ENCODE measurements at places on chromosomes 11 and 22.

DNA sequence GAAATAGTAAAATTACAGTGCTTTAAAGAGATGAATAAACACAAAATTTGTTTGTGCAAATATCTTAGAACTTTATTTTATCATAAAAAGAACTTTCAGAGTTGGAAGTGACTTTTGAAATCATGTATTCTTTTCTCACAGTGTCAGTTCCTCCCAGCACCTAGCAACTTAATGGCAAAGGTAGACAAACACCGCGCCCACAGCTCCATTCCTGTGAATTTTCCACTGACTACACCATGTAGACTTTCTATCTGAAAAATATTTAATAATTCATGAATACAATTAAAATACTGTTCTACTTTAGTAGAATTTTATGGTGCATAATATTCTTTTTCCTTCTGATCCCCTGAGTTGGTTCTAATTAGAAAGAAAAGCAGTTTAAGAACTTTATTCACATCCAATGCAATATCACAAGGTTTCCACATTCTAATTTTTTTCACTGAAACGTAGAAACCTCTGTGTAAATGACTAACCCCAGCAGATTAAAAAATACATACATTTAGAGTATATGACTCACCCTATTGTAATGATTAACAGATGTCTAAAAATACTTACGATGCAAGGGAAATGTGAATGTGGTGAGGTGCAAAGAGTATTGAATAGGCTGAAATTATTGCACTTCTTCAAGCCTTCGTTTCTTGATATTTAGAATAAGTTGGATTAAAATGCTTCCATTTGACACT is 218.2 kb upstream of the CCDC179 start:
- DNase-seq, result no peak

DNA sequence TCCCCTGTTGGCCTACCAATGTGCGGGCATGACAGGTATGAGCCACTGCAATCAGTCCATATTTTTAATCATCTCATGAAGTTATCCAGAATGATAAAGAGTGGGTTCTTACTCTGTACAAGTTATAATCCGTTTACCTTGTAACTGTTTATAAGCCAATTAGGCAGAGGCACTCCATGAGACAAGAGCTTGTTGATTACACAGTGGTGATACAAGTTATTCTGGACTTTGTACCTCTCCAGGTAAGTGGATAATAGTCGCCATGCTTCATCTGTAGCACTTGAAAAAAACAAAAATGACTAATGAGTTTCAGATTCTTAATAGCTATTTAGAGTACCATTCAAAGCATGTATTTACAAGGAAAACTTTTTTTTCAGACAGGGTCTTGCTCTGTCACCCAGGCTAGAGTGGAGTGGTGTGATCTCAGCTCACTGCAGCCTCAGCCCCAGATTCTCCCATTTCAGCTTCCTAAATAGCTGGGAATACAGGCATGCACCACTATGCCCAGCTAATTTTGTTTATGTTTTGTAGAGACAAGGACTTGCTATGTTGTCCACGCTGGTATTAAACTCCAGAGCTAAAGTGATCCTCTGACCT is 17.7 kb upstream of the FNBP4 start:
- peak; percentile 69 for DNase-seq

DNA sequence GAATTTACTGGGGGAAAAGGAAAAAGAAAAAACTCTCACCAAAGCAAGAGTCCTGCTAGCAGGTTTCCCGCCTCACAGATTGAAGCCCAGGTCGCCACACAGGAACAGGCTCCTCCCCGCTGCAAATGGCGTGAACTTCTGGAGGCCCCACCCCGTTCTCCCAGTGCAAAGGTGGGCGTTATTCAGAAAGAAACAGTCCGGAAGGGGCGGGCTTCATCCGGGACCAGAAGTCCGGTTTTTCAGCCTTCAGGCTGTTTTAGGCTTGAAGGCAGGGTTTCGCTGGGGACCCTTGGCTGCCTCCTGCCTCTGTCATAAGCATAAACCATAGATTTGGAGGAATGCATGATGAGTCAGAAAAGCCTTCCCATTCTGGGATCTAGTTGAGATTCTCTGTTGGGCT is 148.3 kb upstream of the POU2AF2 start:
- no peak for DNase-seq

DNA sequence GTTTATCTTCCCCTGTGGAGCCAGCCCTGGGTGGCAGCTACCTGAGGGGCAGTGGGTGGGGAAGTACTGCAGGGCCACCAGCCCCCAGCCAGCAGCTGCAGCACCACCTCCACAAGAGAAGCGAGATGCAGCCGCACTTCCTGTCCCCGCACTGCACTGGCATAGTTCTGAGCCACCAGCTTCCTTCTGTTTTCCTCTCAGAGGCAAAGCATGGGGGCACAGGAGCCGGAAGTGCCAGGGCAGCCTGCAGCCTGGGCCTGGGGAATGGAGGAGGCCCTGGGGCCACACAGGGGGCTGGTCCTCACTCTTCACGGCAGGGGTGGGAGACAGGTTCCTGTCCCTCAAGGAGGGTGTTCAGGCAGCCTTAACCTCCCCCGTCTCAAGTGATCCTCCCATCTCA is 11.9 kb upstream of the SH3BP1 start:
- no peak for DNase-seq

DNA sequence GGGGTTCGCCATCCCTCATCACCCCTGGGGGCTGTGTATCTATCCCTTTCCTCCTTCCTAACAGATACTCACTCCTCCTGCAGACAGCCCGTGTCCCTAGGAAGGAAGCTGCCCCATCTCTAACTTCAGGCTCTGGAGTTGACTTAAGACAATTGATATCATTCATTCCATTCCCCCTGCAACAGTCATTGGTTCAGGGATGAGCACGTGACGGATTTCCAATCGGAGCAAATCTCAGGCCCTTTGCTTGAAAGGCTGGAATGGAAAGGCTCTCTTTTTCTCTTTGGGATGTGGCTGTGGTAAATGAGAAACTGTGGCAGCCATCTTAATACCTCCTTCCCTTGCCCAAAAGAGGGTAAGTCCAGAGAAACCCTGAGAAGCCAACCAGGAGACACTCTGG is 5.0 kb upstream of the SCUBE2 start:
- DNase-seq, result no peak

DNA sequence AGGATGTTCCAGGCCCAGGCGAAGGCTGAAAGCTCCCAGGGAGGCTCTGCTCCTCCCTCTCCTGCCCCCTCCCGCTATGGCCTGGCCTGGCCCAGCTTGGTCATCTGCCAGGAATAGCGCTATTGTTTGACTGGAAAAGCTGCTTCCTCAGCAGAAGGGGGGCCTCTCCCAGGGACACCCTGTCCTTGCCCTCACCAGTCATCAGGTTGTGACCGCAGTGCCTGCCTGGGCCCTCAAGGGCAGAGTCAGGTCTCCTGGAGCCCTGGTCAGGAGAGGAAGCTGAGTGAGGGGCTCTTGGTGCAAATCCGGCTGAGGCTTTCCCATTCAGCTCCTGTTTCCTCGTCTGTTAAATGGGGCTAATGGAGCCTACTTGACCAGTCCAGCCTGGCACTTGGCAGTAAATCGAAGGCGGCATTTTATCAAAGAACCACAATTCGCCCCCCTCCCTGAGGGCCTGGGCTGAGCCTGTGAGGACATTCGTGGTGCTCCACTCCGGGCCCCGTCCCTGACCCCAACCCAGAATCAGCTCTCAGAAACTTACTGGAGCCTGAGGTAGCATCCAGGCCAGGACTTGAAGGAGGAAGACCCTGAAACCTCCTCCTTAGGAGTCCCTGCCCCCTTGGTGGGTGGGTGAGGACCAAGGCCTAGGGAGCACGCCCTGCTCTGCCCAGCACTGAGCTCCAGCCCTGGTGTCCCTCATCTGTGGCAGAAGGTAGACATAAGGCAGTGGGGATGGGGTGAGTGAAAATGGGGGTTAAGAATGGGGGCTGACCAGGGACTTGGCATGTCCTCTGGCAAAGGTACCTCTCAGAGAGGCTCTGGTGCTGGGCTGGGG is 2.0 kb upstream of the CASTOR1 start:
- DNase-seq, result no peak

- no peak for DNase-seq
Observed at GRCh38 chr11:109374032-109374431, 48.0 kb upstream of the C11orf87 start.

DNA sequence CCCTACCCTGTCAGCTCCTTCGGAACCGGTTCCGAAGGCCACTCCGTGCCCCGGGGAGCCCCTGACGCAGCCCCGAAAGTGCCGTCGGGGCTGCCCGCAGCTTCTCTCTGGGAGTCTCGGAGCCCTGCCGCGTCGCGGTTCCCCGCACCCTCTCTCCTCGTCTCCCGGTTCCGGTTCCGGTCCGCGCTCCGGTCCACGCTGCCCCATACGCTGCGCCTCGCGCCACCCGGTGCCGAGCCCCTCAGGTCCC is 618 bp downstream of the MTA2 start:
- no peak for DNase-seq

DNA sequence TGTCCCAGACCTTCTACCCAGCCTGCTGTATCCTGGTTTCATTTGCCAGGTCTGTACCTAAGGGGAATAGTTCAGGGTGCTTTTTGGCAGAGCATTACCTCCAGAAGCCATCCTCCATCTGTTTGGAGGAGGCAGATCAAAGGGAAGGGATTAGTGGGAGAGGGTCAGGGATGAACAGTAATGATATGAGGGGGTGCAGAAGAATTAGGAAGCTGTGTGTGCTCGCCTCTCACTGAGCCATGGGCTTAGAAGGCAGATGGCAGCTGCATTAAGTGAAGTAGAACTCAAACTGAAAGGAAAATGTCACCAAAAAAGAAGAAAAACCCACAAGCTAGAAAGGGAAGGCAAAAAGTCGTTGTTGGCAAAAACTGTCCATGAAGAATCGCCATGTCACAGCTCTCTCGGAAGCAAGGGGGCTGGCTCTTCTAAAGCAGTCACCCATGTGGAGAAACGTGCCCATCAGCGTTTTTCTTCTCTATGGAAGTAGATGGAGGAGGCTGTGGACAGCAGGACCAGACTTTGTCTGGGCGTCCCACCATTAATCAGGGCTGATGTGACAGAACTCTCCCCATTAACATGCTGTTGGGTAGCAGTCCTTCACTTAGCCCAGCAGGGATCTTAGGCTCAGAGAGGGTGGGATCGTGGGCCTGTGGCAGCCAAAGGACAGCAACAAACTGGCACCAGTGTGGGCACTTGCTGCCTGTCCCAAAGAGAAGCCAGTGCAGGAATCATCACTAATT is 46.8 kb downstream of the CEP164 start:
- DNase-seq, result no peak

- no peak for DNase-seq
Observed at GRCh38 chr11:12577725-12578644, 96.2 kb upstream of the TEAD1 start.

- DNase-seq, result no peak
Observed at GRCh38 chr22:40281717-40282116, 64.6 kb upstream of the ADSL start.

DNA sequence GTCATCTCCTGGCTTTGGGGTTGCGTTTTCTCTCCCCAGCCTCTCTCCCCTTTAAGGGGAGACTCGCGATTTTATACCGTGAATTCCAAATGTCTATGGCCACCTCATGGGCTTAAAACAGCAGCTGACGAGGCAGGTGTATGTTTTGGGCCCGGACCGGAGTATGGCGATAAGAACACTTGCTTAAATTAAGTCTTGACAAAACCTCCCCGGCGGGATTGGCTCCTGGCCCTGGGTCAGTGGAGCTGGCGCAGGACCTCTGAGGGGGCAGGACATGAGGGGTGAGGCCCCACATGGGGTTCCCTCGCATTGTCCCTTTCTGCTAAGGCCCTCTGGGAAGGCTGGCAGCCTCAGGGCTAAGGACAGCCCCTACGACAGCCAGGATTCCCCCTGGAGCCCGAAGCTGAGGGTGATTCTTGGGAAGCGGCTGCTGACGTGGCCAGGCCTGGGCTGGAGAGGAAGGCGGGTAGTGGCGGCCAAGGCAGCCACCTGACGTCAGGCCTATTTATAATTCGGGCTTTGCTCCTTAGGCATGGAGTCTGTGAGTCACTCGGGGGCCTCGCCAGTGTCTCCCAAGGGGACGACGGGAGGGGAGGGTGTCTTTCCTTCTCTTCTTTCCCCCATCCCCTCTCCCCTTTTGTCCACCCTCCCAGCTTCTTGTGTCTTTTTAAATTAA is 12.7 kb downstream of the MYO18B start:
- DNase-seq, result no peak

DNA sequence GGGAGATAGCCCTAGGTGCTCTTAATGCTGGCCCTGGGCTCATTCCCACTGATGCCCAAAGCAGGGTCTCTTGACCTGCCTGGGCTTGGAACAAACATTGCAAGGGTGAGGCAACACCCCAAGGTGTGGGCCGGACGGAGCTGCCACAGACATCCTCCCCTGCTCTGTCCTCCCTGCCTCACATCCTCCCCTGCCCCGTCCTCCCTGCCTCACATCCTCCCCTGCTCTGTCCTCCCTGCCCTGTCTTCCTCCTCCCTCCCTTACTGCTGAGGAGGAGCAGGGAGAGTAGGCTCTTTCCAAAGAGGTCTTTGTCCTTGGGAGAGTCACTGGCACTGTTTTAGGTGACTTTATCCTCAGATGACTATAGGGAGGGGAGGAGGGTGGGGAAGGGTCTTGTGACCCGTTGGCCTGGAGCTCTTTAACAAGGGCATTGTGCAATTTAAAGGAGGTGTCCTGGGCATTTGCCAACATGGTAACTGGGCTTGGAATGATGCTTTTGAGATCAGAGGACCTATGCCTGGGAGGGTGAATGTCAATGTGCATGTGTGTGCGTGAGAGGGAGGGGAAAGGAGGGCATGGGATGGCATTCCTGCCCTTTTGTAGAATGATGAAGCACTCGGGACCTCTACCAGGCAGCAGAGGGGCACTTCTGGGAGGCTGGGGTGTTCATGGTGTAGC is 700 bp downstream of the FAM180B start:
- DNase-seq, result no peak

GRCh38 chr11:87722756-87723565 is 452.3 kb downstream of the RAB38 start:
- DNase-seq, result peak; percentile 29

GRCh38 chr11:119382101-119382500 is 611 bp upstream of the USP2 start:
- no peak for DNase-seq

- no peak for DNase-seq
Observed at GRCh38 chr22:20004464-20004863, 12.2 kb downstream of the ARVCF start.

DNA sequence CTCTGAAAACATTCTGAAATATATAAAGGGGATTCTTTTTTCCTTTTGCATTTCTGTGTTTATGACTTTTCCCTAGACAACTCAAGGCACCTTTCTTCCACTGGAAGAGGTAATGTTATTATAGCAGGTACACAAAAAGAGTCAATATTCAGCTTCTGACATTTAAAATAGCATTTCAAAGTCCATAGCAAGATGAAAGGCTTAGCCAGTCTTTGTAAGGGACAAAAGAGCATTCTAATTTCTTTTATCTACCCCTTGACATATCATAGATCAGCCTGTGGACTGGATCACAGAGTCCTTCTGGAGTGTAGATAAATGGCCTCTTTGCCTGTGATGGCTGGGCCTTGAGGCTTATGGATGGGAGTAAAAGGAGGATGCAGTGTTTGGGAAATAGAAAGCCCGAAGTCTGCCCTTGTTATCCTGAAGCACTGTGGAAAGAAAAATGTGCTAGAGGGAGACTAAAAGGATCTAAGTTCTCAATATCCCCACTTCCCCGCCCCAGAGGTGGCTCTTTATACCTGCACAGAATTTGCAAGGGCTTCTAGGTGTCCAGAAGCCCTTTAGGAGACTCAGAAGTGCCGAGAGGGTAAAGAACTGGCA is 1.6 kb upstream of the HEPACAM start:
- no peak for DNase-seq

Measured in NCI-H1436 (cell line).